ENCODE measurements at places on chromosomes 3 and 15. TPM values are rescaled to one million over a fixed set of nuclear protein-coding genes. Genes with fewer than 3 reads are reported as not detected.
A peak's percentile ranks its signal among the peaks of the same experiment; 100 is the strongest.

DNA sequence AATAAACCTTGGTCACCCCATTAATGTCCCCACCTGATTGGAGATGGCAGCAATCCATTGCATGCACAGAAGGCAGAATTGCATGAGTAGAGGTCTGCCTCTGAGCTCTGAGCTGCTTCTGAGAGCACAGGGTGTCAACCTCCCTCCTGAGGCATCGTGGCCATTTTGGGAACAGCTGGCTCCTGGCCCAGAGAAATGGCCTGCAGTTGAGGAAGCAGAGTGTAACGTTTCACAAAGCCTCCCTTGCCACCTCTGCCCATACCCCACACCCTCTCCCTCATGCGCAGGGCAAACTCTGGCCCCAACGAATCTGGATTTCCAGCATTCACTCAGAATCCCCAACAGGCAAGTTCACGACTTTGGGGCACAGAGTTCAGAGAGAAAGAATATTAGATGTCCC is 198.9 kb downstream of the ADAMTS9 start:
- peaks cover 73% of the 10 kb centered on the region for H3K27me3 ChIP-seq
- DNase-seq: no peak
- H3K4me1 ChIP-seq: peaks cover 4% of the 10 kb centered on the region
- no peak overlapping the region for H3K4me3 ChIP-seq
- no peaks in the 10 kb centered on the region for H3K36me3 ChIP-seq

GRCh38 chr15:88799341-88799740 is 3.9 kb upstream of the ACAN start:
- peaks cover 85% of the 10 kb centered on the region for H3K27me3 ChIP-seq
- DNase-seq: no peak
- H3K27ac ChIP-seq: no peak overlapping the region
- peaks cover 3% of the 10 kb centered on the region for H3K36me3 ChIP-seq
- no peak overlapping the region for H3K4me3 ChIP-seq

DNA sequence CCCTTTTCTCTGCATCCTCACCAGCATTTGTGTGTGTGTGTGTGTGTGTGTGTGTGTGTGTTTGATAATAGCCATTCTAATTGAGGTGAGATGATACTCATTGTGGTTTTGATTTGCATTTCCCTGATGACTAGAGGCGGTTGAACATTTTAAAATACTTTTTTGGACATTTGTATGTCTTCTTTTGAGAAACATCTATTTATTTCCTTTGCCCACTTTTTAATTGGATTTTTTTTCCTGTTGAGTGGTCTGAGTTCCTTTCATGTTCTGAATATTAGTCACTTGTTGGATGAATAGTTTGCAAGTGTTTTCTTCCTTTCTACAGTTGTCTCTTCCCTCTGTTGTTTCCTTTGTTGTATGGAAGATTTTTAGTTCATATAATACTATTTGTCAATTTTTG is 54.3 kb upstream of the THSD4 start:
- H3K4me3 ChIP-seq: no peak overlapping the region
- H3K27ac ChIP-seq: no peak overlapping the region
- peaks cover 25% of the 10 kb centered on the region for H3K27me3 ChIP-seq
- H3K4me1 ChIP-seq: no peaks in the 10 kb centered on the region

DNA sequence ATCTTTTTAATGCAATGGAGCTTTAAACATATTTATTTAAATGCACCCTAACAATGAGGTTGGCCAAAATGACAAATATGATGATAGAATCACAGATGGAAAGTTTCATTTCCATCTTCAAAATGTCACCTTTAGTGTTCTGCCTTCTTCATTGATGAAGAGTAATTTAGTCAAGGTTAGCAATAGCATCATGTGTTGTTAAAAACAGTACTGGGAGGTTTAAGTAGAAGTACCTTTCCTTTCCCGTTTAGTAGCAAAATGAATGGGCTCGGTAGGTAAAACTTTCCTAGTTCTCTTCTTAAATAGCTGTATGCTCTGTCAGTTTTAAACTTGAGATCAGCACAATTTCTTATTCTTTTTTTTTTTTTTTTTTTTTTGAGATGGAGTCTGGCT is 35.1 kb downstream of the EIF2AK4 start:
- H3K36me3 ChIP-seq: peaks cover 21% of the 10 kb centered on the region
- H3K27me3 ChIP-seq: no peaks in the 10 kb centered on the region
- peak overlapping the region; percentile 83 for H3K27ac ChIP-seq
- H3K4me3 ChIP-seq: peak overlapping the region; percentile 11

DNA sequence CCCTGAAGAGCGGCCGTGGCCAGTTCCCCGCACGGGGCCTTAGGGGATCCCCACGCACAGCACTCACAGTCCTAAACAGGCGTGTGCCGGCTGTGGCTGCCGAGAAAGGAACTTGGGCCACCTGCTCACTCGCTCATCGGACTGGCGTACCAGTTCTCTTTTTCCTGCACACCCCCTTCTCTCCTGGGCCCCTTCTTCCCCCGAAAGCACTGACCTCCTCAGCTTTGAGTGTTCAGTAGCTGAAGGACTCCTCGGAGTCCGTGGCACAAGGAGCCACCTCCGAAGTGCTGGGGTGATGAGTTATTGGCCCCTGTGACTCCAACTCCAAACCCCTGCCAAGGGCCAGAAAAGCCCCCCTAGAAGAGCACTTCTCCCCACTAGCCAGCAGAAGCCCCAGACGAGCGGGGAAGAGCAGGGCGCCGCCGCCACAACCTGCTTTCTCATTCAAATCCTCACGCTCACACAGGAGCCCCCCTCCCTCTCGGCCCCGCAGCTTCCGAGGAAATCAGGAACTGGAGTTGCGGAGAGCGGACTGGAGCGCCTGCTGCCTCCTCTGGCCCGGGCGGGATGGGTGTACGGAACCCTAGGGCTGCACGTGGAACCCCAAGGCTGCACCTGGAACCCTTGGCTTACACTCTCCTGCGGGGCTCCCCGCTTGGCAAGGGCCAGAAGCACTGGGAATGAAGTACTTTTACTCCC is at the start of gene PLCH1:
Gene PLCH1 (minus strand): TSS at position 446 of the 699 bp plus-strand sequence. CDS start 40,847 bp downstream, outside the sequence.
- peak; percentile 35 for DNase-seq
- peak within 1 kb of the TSS; percentile 92 for H3K4me3 ChIP-seq
- no peaks in the 10 kb centered on the region for H3K36me3 ChIP-seq

DNA sequence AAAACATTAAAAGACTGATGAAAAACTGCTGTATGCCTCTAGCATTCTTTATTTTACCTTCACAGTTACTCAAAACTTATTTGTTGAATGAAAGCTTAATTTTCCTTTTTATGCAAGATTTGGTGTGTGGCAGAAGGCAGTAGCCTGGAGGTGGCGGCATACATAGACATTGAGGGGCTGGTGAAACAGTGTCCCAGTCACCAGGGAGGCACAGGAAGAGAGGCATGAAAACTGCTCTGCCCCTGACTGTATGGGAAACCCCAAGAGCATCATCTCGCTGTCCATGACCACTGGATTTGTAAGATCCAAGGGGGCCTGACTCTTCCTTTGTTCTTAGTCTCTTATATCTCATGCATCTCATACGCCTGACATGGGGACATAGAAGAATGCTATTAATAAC is 493.7 kb upstream of the GOLIM4 start:
- H3K4me3 ChIP-seq: no peak overlapping the region
- DNase-seq: no peak
- no peak overlapping the region for H3K27ac ChIP-seq

- no peaks in the 10 kb centered on the region for H3K27me3 ChIP-seq
- no peaks in the 10 kb centered on the region for H3K4me1 ChIP-seq
- H3K27ac ChIP-seq: no peak overlapping the region
- DNase-seq: no peak
- H3K4me3 ChIP-seq: no peak overlapping the region
Observed at GRCh38 chr3:63338351-63338750, 60.2 kb downstream of the SYNPR start.

DNA sequence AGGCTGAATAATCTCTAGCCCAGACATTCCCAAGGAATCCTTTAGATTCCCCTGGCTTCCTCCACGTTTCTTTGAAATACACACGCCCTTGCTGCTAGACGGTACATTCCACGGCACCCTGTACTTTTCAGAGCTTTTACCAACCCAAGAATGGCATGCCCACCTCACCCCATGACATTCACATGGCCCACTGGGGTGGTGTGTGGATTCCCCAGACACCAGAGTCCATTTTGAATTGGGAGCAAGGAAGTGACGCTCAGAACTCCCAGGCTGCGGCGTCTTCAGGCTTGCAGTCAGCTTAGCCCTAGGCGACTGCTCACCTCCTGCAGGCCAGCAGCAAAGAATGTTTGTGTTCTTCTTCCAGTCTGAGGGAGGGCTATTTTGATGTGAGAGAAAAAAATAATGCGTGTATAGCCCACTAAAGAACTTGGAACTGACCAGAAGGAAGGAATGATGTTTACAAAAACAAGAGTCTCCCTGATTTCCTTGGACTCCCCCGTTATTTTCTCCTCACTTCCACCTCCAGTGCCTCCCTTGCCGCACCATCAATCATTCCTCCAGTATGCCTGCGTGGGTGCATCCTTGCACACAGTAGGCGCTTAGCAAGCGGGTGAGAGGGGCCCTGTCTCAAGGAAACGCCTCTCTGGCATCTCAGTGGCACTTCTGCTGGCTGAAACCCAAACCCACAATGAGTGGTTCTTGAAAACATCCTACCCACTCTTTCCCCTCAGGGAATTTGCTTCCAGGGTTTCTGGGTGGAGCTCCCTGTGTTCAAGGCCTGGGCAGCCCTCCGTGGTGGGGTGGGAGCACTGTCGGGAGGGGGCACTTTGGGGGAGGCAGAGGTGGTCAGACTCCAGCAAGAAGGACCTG is 59.9 kb downstream of the SMAD6 start:
- no peak overlapping the region for H3K27ac ChIP-seq
- peaks cover 9% of the 10 kb centered on the region for H3K4me1 ChIP-seq
- no peak for DNase-seq
- no peak overlapping the region for H3K4me3 ChIP-seq

GRCh38 chr3:173037840-173038483 is 103.1 kb downstream of the SPATA16 start:
- DNase-seq: no peak
- no peak overlapping the region for H3K4me3 ChIP-seq
- H3K27me3 ChIP-seq: no peaks in the 10 kb centered on the region

Gene DIS3L
- total RNA-seq: 31.5 TPM

Gene GMNC
- not detected for total RNA-seq

Gene SPTSSB
- not detected for total RNA-seq

Gene PSMA4
- 216 TPM for total RNA-seq

Gene ONECUT1
- not detected for total RNA-seq
